Activated CD8-positive, alpha-beta memory T cell treated with anti-CD3 and anti-CD28 coated beads for 1 hour (primary cell): ENCODE measurements at places on chromosomes 6 and 20.

DNA sequence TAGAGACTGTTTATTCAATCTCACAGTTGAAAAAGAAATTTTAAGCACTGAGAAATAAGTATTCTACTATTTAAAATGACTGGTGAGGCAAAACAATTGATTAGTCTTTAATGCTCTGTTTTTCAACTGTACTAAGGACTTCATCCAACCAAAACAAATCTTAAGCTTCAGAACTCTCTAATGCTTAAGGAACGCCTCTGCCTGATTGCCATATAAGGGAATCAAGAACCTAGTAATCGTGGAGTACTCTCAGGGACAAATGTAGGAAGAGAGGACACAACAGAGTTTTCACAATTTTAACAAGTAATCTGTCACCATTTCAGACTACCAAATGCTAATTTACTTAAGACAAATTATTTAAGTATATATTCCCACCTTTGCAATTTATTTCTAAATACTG lies 16.1 kb downstream of the FBXO30 start:
- DNase-seq = no peak

DNA sequence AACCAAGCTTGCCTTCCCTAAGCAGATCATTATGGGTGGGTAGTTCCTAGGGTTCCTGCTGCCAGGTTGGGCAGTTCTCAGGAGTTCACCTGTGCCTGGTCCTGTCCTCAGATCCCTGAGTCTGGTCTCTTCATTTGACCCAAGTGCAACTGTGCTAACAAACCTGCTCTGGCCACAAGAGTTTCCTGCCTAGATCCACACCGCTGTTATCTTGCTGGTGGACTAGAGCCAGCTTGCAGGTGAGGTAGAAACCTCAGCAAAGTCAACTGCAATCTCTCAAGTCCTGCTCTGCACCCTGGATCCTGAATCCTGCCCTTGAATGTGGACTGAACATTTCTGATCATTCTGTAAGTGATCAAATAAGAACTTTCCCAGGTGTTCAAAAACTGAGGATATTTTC lies 191.8 kb upstream of the LRFN2 start:
- no peak for DNase-seq

DNA sequence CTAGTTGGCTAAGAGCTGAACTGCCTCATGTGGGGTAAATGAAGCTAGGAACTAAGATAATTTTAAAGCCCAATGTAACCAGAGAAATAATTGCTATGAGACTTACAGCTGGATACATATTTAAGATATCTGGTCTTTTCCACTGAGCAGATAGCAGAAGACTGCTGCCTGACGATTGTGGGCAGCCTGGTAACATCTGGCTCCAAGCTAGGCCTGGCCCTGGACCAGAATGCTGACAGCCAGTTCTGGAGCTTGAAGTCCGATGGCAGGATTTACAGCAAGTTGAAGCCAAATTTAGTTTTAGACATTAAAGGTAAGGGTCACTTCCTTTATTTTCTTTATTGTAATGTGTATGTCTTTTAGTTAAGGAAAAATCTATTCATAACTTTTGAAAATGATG lies 65.7 kb downstream of the RTN4IP1 start:
- DNase-seq = no peak

DNA sequence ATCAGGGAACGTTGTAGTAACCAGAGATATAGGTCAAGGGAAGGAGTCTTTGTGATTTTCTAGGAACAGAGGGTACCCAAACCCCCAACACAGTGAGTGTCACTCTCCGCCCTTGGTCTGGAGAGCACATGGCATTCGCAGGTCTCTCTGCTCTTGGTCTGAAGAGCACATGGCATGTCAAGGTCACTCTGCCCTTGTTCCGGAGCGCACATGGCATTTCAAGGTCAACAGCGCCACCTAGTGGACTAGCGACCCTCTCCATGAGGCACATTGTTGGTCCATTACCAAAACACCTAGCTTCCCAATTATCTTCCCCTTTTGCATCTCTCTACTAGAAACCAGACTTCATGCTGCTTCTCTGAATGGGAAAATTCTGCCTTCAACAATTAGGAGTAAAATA lies 260.0 kb downstream of the C6orf118 start:
- DNase-seq = no peak

DNA sequence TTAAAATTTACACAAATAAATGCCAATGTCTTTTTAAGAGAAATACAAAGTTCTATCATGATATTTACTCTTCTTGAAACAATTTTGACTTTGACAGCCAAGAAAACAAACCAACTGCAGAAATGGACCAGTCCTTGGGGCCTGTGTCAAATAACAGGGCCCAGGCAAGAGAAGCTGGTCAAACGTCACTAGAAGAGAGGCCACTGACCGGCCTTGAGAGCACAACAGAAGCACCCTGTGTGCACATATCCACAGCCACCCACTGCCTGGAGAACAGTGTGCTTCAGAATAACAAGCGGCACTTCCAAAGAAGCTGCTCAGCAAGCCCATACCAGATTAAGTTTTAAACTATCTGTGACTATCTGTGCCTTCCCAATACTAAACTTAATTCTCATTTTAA lies 14.8 kb downstream of the APMAP start:
- DNase-seq = no peak

GRCh38 chr20:49280463-49281058 lies 2.7 kb upstream of the ZNFX1 start:
- no peak for DNase-seq
